ENCODE measurements at places on chromosomes 11 and 22.

DNA sequence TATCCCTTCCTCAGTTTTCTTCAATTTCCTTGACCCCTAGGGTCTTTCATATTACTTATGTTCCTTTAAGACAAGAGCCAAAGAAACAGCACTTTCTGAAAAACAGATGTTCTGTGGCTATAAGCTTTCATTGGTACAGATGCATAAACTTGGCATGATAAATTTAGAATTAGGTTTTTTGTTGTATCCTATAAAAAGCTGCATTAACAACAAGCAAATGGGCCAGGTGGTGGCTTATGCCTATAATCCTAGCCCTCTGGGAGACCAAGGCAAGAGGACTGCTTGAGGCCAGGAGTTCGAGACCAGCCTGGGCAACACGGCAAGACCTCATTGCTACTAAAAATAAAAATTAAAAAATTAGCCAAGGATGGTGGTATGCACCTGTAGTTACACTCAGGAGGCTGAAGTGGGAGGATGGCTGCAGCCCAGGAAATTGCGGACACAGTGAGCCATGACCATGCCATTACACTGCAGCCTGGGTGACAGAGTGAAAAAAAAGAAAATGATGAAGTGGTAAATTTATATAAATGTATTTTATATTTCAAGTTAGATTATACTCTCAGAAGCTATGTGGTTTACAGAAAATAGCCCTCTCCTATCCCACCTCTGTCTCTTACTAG is 18.3 kb downstream of the KMT5B start:
- DNase-seq: no peak

- peak; percentile 32 for DNase-seq
Measured at GRCh38 chr22:35477911-35478582, 62.6 kb upstream of the RASD2 start.

DNA sequence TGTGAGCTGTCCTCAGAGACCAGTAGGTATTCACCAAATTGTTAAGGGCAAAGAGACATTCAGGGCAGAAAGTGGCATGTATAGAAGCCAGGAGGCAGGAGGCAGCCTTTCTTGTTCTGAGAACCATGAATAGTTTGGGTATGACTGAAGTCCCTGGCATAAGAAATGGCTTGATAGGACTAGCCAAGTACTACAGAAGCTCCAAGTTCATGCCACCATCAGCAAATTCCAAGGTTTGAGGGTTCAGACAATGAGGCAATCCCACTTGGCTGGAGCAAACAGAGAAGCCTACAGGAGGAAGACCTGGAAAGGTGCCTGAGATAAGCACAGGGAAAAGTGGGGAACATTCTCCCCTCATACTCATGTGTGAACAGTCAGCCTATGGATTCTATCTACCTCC is 25.8 kb downstream of the XRRA1 start:
- no peak for DNase-seq

DNA sequence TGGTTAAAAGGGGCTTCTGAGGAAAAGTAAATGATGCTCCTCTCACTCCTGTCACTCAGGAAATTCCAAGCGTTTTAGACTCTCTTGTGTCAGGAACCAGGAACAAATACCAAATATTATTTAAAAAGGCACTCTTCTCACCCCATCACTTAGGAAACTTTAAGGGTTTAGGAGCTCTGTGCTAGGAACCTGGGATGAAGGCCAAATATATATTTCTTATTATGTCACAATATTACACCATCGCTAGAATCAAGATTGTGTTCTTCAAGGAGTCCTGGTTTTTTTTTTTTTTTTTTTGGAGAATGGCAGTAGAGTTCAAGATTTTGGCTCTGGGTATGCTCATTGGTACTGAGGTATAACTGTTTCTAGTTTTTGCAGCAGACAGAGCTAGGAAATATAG is 79.0 kb upstream of the HEPHL1 start:
- no peak for DNase-seq

DNA sequence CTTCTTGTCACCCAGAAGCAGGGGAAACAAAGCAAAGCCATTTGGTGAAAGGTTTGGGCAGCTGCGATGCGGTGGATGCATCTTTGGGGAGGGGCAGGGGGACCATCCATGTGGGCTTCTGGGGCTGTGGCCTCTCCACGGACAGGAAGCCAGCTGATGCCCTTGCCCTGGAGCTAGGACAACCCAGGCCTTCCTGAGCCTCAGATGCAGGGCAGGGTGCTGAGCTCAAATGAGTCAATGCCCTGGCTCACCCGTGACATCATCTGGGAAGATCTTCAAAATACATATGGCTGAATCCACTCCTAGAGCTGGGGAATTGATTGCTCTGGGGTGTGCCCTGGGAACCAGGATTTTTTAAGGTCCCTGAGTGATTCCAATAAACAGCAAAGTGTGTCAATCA is 1418.2 kb downstream of the TBC1D22A start:
- no peak for DNase-seq

DNA sequence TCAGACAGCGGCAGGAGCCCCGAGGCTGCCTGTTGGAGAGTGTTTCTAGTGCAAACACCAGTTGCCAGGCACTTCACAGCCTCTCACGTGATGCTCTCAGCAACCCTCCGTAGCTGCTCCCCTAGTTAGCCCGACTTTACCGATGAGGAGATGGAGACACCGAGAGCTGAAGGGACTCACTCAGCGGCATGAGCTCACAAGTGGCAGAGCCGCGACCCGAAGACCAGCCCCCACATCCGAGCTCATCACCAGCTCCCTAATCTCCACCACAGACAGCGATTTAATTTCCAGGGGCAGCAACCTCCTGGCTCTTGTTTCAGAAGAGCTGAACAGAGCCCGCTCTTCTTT is 28.7 kb upstream of the RTL6 start:
- DNase-seq: no peak

DNA sequence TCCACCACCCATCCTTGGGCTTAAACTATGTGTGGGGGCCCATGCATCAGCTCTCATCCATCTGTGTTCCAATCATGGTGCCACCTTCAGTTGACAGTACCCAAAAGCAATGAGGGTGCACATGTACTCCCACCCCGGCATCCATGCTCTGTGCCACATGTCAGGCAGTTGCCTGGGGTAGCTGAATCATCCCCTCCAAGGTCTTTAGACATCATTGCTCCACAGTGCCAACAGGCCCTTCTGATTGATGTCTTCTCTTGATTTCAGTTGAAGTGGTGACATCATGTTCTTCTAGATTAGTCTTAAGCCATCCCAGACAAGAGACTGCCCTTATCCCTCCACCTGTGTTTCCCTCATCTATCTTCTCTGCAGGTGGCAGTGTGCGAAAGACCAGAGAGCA is 42.5 kb downstream of the TMPRSS5 start:
- DNase-seq: no peak

GRCh38 chr22:30909306-30909705 is 59.3 kb downstream of the MORC2 start:
- DNase-seq: no peak

GRCh38 chr11:78957476-78958245 is 383.0 kb upstream of the NARS2 start:
- DNase-seq: peak; percentile 10

DNA sequence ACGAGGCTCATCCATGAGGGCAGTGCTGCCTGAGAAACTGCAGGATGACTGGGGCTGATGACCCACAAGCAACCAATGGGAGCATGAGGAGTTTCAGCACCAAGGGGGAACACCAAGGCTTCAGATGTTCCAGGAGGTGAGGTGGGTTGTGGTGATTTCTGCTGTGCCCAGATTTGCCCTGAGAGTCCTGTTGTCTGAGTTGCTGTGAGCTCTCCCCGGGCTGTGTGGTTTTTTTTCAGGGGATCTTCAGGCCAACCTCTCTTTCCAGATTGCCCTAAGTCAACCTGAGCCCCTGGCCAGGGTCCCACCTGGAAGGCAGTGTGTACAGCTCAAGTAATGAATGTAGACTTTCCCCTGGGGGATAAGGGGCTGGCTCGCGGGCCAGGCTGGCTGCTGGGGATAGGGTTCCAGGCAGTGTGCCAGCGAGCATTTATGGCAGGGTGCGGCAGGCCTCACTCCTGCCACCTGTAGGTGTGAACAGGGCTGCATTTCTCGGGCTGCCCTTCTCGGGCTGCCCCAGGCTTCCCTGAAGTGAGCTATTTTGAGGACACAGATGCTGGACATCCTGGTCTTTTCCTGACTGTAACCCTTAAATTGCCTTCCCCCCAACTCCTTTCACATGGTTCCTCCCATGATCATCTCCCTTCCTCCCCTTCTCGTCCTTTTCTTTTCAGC is 9.8 kb downstream of the SLC22A6 start:
- DNase-seq: no peak

- no peak for DNase-seq
Measured at GRCh38 chr22:31917227-31917921, 27.0 kb upstream of the YWHAH start.

GRCh38 chr11:75946531-75947530 is 131.8 kb downstream of the UVRAG start:
- DNase-seq: no peak

DNA sequence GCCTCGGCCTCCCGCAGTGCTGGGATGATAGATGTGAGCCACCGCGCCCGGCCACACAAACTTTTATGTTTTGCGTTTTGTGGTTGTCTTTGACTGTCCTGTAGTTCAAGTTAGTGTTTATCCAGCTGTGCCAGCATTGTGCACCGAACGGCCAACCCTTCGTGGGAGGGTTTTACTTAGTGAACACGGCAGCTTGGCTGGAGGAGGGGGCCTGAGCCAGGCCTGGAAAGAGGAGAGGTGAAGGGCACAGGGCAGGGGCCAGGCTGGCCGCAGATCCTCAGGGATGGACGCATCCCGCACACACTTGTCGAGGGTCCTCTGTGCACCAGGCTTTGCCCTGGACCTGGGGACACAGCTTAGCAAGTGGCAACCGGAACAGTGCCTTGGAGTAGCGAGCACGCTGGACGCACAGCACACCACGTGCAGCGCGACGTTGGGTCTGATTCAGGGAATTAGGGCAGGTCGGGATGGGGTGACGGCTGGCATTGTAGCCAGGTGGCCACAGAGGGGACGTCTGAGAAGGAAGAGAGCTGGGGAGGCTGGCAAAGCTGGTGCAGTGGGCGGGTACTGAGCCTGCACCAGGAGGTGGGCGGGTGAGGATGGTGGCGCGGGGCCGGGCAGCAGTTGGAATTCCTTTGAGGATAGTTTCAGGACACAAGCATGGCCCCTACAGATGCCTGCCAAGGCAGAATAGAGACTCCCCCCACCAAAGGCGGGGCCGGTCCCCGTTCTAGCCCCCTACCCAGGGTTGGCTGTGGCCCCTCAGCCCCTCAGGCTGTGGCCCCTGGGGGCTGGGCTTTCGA is 13.4 kb downstream of the EPS8L2 start:
- no peak for DNase-seq

DNA sequence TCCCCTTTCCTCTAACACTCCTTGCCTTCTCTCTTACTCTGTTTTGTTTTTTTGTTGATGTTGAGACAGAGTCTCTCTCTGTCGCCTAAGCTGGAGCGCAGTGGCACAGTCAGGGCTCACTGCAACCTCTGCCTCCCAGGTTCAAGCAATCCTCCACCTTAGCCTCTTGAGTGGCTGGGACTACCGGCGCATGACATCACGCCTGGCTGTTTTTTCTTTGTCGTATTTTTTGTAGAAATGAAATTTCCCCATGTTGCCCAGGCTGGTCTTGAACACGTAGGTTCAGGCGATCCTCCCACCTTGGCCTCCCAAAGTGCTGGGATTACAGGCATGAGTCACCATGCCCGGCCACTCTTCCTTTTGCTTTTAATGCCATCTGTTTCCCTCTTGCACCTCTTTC is 72.3 kb downstream of the FBXO7 start:
- DNase-seq: no peak
